ENCODE measurements at places on chromosomes 6 and 20.

DNA sequence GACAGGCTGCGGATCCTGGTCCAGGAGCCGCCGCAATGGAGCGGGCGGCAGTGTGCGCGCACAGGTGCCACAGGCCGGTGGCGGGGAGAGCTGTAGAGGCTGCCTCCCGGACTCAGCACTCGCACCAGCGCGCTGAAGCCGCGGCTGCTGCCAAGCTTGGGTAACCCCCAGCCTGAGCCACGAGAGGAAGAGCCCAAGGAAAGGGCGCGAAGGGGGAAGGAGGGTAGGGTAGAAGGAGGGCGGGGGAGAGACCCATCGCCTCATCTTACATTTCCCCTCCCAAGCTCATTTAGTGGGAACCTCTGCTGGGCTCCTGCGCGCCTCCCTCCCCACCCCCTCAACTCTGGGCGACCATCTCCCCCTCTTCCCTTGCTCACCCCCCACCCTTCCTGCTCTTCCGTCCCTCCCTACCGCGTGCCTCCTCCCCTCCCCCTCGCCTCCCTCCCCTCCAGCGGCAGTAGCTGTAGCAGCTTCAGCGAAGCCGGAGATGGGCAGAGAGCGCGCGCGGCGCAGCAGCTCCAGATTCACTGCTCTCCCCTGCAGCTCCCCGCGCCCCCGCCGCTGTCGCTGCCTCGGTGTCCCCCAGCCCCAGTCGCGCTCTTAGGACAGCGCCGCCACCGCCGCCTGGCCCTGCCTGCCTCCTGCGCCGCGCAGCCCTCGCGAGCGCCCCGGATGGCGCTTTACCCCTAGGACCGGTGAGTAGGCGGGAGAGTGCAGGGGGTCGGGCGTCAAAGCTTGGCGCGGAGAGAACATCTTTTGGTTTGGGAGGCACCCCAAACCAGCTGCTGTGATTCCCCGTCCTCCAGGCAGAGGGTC is at the start of gene FUT9:
Gene FUT9 (plus strand): TSS at position 457 of the 816 bp plus-strand sequence. CDS start 187,182 bp downstream, outside the sequence.
- no peak for DNase-seq

- no peak for DNase-seq
Measured at GRCh38 chr6:157774153-157775135, 48.6 kb upstream of the SNX9 start.

GRCh38 chr6:167567142-167568033 is 242.5 kb downstream of the TTLL2 start:
- DNase-seq: no peak

- no peak for DNase-seq
Measured at GRCh38 chr6:151252634-151253033, 12.9 kb downstream of the AKAP12 start.

GRCh38 chr6:39903656-39904055 is 30.6 kb downstream of the MOCS1 start:
- DNase-seq: no peak

Measured in HS-5 (cell line).